ENCODE measurements at places on chromosomes 7 and 10. TPM values are rescaled to one million over a fixed set of nuclear protein-coding genes. Genes with fewer than 3 reads are reported as not detected.

- DNase-seq, result no peak
Measured at GRCh38 chr7:40644454-40645188, 509.8 kb downstream of the SUGCT start.

Gene AVL9
- total RNA-seq, result 36.0 TPM

Gene CYP3A5
- not detected for total RNA-seq

DNA sequence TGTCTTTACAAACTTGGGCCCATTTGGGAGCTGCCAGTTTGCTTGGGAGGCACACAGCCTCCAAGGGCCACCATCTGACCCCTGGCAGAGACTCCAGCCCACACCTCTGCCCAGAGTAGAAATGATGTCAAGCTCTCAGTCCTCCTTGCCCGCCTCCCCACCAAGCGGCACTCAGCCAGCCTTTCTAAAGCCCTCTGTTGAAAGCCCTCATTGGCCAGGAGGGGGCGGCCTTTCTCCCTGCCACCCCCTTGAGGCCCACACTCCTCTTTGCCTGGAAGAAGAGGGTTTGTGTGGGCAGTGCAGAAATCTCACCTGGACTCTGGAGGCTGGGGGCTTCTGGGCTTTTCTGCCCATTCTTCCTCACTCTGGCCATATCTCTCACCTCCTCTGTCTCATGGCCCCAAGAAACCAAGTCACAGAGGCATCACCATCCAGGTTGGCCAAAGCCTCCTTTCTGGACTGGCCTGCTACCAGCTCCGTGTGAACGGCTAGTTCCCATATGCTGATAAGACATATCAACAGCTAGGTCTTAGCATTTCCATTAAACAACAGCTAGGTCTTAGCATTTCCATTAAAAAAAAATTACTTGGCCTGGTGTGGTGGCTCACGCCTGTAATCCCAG, 36.1 kb downstream of the UBTD1 start:
- no peak for DNase-seq

DNA sequence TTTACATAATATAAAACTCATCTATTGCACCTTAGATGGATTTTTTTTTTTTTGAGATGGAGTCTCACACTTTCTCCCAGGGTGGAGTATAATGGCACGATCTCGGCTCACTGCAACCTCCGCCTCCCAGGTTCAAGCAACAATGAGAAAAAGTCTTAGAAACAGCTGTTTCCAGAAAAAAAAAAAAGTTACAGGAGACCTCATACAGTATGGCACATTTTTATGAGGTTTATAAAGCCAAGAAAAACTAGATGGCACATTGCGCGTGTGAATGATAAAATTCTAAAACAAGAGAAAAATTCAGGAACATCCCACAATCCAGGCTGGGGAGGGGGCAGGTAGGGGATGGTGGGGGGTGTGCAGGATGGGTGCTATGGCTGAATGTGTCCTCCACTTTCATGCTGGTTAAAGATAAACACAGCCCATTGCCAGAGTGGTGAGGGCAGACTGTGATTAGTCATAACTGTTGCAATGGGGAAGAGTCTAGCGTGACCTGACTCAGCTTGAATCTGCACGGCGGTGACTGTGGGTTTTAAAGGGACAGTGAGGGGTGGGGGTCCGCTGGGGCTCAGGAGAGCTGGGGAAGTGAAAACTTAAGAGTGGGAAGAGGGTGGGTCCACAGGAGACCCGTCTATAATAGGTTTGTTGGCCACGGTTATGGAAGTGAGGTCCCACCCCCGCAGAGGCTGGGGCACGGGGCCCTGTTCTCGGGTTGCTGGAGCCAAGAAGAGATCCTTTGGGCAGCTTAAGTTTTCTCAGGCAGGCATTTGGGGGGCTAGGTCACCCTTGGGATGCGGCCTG, 11.9 kb upstream of the LRRC27 start:
- no peak for DNase-seq

Gene DNAJC12
- not detected for total RNA-seq

Gene HOXA2
- total RNA-seq, result not detected

DNA sequence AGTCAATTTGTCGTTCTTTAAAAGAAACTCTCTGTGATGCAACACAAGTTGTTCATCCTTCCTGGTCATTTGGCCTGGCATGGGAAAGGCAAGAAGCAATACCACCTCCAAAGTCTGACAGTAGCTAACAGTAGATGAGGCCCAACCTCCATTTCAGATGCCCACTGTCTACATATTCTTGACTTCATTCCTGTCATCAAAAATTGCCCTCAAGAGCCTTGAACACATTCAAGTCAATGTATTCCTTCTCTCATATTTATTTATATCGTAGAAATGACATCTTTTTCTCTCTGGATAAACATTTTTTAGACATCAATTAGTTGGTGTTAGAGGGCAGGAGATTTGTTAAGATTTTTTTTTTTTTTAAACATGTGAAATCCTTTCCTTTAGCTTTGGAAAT, 33.7 kb downstream of the ABLIM1 start:
- DNase-seq, result no peak

Gene OIT3
- not detected for total RNA-seq

Gene SCIN
- total RNA-seq, result not detected

DNA sequence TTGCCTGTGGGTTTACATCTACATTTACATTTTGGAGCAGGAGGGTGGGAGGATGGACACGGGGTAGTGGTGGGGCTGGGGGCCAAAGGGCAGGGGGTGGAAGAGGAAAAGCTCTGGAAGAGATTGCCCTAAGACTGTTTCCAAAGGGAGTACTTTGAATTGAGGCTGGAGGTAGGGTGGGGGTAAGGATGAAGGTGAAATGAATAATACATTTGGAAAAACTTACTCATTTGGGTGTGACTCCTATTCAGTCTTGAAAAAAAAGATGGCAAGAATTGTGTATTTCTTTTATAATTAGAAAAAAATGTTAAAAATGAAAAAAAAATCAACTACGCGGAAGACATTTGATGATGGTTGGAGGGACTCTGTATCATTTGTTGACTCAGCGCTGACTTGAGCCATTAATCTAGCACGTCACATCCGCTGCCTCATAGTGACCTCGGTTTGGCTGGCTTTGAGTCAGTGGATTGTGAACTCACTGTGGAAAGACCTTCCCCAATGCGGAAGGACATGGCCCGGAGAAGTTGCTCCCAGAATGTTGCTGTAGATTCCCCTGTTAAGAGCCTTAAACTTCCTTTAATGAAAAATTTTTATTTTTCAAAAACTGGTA, 2.8 kb downstream of the FAM180A start:
- no peak for DNase-seq

GRCh38 chr7:154592388-154592787, 410.5 kb downstream of the PAXIP1 start:
- no peak for DNase-seq

Gene PRLHR
- total RNA-seq, result not detected

Gene MDFIC
- 21.8 TPM for total RNA-seq

DNA sequence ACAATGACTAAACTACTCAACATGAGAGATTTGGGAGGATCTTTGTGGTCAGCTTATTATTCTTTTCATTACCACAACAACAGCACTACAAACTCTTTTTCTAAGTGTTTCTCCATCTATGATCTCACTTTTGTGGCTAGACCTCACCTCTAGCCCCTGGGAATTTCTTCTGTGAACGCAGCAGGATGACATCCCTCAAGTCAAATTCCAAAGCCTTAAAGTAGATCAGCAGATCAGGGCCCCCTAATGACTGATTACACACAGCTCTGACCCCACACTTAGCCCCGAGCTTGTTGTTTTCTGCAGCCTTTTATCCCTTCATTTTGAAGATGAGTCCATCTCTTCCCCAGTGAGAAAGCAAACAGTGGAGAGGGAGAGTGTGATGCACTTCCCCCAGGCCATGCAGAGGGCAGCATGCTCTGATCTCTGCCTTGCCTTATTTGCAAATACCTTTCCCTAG, 27.3 kb downstream of the TFAM start:
- DNase-seq, result no peak

DNA sequence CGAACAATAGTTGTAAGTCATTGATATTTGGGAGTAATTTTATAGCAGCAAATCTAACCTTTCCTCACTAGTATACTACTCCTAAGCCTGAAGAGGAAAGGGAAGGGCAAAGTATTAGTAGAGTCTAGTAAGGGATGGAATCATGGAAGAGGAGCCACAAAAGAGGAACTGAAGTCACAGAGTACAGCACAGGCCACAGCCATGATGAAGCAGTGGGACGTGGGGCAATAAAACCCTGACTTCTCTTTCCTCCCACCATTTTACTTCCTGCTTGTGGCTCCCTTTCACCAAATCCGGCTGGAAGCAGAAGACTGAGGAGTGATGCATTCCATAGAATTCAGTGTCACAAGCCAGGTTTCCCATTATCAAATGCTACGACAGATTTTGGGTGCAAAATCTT, 58.7 kb downstream of the CABCOCO1 start:
- no peak for DNase-seq

DNA sequence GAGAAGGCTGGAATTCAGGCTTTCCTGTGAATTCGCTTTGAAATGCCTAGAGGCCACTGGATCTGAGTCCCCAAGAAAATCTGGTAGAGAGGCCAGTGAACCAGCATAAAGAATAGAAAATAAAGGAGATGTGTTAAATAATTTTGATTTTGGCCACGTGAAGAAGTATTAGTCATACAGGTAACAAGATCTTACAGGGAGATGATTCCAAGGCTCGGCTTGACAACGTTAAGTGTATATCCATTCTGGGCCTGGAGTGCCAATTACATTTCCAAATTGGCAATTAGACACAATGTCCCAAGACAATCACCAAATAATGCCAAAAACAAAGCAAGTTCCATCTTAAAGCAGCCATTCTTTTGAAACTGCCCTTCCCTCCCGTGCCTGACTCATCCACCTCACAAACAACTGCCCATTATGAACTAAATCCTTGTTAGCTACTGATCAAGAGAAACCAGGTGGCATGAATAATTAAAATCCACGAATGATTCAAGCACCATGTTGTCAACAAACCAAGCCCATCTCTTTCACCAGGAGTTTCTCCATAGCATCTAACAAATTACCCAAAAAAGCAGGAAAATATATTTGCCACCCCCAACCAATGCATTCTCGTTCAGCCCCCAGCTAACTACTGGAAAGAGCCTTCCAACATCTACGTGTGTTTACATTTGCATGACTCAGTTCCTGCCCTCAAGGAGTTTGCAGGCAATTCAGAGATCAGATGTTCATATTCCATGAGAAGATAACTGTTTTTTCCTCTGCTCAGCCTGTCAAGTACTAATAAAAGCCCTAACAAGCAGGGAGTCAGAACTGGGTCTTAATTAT, 8.5 kb downstream of the KCNMA1 start:
- no peak for DNase-seq

Gene OR2A7
- 1.4 TPM for total RNA-seq

Gene C10orf53
- not detected for total RNA-seq

GRCh38 chr10:87664276-87664701, 4.6 kb downstream of the PAPSS2 start:
- DNase-seq, result no peak

DNA sequence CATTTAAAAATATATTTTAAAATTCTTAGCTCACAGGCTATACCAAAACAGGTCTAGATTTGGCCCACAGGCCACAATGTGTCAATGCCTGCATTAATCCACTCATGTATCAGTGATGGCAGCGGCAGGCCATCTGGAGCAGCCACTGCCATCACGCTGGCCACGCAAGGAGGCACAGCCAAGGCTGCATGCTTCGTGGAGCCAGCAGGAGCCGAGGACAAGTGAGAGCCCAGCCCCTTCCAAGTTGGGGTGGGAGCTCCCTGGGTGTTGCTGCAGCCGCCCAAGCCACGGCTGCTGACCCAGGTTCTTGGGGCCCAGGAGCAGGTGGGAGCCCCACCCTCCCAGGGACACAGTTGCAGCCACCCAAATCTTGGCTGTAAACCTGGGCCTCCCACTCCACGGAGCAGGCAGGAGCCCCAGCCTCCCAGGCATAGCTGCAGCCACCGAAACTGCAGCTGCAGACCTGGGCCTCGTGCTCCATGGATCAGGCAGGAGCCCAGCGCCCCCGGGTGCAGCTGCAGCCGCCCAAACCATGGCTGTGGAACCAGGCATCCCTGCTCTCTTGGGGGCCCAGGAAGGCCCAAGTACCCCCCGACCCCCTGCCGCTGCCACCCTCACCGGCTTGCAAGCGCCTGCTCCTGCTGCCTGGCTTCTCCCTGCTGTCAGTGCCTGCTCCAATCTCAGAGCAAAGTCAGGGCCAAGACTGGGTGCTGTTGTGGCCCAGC, 87.3 kb upstream of the CACUL1 start:
- DNase-seq, result no peak

- DNase-seq, result no peak
Measured at GRCh38 chr7:81887098-81888090, 117.5 kb upstream of the HGF start.

Measured in natural killer cell (primary cell).